ENCODE measurements at places on chromosomes 16 and 17.

DNA sequence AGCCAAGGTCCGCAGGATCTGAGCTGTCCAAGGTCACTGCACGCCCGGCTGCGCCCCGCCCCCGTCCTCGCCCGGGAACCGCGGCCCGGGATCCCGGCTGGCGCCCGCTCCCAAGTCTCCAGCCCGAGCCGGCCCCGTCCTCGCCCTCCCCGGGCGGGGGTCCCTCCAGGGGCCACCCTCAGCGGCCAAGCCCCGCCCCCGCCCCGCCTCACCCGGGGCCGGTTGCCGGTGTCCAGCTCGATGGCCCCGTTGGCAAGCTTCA lies 216 bp downstream of the VPS9D1 start:
- DNase-seq = no peak

GRCh38 chr16:68859828-68860227 lies 16.5 kb downstream of the TANGO6 start:
- DNase-seq = no peak

DNA sequence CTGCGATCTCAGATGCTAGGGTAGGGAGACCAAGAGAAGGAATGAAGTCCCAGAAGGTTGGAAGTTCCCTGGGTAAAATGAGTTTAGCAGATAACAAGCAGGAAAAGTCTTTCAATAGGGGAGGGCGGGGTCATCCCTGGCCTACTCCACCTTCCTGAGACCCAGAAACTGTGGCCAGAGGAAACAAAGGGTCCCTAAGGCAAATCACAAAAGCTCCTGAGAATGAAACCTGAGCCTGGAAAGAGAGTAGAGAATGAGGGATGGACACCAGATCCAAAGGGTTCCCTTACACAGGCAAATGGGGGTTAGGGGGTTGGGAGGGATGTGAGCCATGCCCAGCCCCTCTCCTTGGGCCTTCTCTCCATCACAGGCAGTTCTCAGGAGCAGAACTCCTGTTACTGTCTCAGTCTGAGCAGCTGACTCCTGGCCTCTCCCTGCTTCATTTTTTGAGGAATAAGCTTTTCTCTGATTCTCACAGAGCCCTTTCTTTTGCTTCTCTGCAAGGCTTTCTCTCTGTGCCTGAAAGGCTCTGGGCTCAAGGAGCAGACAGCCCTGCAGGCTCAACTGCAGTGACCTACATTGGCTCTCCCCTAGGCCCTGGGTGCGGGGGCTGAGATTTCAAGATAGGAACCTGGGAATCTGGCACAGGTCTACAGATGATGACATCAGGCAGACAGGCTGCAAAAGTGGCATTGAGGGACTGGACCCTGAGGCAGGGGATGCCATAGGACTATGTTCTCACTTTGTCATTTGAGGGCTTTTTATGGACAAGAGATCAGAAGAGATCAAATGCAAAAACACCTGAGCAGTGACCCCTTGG lies 9.8 kb upstream of the NR1D1 start:
- DNase-seq = no peak

GRCh38 chr16:11163761-11164261 lies 92.2 kb downstream of the SOCS1 start:
- no peak for DNase-seq

DNA sequence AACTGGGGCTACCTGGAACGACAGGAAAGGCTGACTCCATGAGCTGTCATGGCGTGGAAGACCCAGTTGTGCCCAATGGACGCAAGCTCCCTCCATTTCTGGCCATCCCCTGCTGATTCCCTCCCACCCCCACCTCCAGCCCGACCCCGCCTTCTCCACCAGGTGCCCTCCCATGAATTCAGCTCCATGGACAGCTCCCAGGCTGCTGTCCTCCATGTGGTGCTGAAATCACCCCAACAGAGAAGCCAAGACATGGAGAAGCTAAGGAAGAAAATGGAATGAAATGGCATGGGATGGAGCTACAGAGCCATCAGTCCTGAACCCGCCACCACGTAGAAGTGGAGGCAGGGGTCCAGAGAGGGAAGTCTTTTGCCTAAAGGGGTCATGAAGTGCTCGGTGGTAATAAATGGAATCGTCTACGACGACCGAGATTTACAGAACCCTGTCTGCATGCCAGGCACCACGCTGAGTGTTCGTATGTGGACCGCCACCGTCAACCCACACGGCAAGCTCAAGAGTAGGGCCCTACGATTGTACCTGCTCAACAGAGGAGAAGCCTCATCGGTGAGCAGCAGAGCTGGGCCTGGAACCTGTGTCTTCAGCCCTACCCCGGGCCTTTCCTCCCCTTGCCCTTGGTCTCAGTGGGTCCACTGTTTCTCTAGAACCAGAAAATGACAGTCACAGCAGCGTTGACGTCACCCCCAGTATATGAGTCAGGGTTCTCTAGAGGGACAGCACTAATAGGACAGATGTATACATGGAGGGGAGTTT lies 9.3 kb upstream of the ZC3H18 start:
- peak; percentile 26 for DNase-seq

DNA sequence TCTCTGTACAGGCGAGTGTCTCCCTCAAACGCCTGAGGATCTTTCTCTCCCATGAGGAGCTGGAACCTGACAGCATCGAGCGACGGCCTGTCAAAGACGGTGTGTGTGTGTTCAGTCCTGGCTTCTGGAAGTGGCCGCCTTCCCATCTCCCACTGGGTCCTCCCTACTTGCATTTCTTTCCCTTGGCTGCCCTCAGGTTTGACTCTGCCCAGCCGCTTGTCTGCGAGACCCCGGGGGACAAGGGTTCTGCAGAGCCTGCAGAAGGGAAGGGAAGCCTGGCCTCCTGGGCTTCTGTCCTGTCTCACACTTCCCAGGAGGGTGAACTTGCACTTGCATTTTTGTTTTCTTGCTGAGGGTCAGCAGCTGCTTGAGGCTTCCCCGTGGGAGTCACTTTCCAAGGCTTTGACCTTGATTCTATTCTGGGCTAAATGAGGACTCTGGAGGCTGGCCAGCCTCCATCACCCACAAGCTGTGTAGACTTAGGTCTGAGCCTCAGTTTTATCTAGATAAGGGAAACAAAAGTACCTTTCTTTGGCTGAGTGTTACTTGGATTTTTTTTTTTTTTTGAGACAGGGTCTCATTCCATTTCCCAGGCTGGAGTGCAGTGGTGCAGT lies 122.3 kb downstream of the ABCC1 start:
- peak; percentile 55 for DNase-seq

- no peak for DNase-seq
Observed at GRCh38 chr17:51088287-51088686, 32.4 kb downstream of the SPAG9 start.

DNA sequence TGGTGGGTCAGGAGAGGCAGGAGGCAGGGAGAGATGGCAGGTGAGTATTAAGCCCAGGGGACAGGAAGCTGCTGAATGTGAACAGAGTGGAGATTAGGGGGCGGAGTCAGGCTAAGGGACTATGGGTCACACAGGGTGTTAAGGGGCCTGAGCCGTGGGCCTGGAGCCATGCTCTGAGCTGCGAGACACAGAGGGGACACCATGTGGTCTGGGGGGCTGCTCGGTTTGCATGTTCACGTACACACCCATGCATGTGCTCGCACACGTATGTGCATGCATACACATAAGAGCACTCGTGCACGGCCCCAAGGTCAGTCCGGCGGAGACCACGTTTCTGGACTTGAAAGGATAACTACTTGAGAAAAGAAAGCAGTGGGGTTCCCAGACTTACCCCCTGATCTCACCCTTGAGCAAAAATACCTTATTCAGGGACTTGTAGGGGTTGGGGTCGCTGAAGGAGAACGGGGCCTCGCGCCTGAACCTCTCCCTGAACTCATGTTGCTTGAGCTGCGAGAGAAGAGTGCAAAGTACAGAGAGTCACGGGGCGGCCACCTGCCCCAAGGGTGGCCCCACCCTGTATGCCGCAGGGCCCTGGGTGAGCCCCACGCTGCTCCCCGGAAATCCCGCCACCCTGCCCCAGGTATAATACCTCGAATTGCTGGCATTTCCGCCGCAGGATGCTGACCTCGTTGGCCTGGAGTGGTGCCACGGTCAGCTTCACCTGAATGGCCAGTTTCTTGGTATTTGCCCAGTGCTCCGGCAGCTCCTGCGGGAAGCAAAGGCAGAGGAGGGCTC lies 50.8 kb downstream of the DNAH17 start:
- DNase-seq = no peak

- DNase-seq = no peak
Observed at GRCh38 chr16:30349675-30350074, 5.4 kb downstream of the CD2BP2 start.

- no peak for DNase-seq
Observed at GRCh38 chr16:7534749-7535148, 202.1 kb downstream of the RBFOX1 start.

- DNase-seq = peak; percentile 13
Observed at GRCh38 chr16:83692224-83692623, 115.6 kb upstream of the HSBP1 start.

DNA sequence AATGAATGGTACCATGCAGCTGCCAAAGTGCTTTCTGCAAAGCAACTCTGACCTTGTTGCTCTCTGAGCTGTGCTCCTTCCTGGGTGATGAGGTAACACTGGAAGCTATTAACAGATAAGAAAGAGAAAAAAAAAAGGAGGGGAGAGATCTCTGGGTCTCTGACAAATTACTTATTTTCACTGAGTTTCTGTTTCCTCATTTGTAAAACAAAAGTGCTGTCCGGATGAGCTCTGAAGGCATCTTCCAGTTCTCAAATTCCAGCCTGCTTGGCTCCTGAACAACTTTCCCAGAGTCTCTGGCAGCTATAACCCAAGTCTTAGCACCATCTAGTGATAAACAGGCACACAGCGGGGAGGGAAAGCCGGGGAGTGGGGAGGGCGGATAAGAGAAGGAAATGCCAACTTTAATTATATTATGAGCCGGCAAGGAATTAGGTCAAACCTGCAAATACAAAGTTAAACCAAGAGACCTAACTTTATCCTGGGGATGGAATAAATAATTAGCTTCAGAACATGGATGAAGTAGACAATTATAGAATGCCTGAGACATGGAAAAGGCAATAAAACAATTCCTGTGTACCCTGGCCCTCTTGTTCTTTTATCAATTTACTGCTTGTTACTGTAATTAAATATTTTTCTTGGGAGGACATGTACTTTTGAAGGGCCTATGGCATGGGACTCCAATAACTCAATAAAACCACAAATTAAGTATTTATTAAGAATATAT lies 61.3 kb upstream of the KIFC3 start:
- peak; percentile 86 for DNase-seq

- DNase-seq = peak; percentile 86
Observed at GRCh38 chr17:64732336-64733006, 70.4 kb upstream of the SMURF2 start.

DNA sequence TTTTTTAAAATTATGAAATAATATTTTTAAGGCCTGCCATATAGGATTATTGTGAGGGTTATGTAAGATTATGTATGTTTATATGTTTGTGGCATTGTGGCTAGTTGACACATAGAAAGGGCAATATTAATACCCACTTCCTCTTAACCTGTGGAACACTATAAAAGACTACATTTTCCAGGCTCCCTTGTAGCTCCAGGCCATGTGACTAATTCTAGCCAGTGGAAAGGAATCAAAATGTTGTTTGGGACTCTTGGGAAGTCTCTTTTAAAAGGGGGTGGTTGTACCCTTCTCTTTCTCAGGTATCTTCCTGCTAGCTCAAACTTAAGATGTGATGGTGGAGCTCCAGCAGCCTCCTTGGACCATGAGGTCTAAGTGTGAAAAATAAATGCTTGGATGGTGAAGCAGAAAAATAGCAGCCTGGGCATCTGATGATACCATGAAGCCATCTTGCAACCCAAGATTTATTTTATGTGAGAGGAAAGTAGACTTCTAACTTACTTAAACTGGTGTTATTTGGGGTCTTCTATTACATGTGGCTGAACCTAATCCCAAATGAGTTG lies 39.2 kb downstream of the TEKT5 start:
- DNase-seq = no peak

DNA sequence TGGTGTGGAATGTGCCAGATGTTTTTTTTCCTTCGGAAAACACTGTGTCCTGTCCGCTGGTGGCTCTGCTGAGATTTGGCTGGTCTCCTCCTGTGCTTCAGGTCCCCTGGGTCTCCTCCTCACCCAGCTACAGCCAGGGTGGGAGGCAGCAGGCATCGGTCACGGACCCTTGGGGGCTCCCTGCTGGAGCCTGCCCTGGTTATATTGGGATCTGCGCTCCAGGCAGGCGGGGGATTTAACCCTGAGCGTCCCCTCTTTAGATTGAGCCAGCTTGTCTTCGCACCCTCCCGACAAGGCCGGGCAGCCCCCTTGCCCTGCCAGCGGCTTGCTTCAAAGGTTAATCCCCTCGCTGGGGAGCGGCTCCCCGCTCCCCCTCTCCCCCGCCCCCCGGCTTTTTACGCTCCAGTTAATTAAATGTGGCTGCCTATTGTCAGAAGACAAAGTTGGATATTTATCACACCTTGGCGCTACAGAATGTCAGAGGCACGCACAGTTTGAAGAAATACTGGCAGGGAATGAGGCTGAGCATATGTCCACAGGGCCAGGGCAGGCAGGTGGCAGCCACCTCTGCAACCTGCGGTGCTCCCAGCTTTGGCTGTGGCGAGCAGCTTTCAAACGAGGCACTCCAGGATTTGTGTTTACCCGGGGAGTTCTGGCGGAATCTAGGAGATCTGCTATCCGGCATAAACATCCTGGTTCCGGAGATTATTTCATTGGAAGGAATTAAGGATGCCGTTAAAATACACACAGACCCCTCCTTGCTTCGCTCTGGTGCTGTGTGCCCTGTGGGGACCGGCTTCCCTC lies 38.2 kb upstream of the GSE1 start:
- no peak for DNase-seq

- DNase-seq = no peak
Observed at GRCh38 chr16:26019381-26020242, 327.9 kb downstream of the HS3ST4 start.

DNA sequence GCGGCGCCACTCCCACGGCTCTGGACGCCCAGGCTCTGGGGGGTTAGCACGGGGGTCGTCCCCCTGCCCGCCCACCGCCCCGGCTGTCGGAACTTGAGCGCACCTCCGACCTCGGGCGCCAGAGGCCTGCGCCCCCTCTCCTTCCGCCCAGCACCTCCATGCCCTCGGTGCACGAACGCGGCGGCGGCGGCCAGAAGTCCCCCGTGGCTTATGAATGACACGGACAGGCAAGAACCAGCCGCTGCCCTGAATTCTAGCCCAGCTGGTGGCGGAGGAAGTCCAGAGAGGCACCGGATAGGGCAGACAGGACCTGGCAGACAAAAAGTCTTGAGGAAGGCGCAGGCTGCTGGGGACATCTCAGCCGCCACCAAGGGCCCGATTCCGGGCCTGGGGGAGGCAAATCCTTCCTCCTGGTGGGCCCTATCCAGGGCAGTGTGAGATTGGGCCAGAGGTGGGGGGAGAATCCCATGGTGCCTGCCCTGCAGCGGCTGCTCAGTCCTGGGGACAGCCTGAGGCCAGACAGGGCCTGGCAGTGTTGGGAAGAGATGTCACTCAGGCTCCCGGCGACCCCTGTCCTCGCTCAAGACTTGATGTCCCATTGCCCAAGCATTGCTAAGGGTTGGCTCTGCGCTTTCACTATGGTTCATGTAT lies 897 bp upstream of the CYGB start:
- no peak for DNase-seq

GRCh38 chr17:48856122-48856821 lies 25.4 kb downstream of the CALCOCO2 start:
- DNase-seq = no peak

DNA sequence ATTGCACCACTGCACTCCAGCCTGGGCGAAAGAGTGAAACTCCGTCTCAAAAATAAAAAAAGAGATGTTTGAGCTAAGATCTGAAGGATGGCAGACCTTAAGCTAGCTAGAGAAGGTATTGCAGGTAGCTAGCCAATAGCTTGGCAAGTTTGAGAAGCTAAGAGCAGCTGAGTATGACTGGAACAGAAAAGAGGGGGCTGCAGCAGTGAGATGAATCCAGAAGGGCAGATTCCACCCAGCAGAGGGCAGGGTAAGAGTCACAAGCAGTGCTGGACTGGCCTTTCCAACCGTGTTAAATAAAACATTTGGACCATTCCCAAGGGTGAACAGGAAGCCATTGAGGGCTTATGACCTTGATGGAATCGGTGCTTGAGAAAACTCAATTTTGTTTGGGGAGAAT lies 5.7 kb upstream of the PHAF1 start:
- DNase-seq = peak; percentile 33
